CD4-positive, alpha-beta T cell treated with Interleukin-21 for 1 hour (primary cell): ENCODE measurements at places on chromosomes 4 and X.

DNA sequence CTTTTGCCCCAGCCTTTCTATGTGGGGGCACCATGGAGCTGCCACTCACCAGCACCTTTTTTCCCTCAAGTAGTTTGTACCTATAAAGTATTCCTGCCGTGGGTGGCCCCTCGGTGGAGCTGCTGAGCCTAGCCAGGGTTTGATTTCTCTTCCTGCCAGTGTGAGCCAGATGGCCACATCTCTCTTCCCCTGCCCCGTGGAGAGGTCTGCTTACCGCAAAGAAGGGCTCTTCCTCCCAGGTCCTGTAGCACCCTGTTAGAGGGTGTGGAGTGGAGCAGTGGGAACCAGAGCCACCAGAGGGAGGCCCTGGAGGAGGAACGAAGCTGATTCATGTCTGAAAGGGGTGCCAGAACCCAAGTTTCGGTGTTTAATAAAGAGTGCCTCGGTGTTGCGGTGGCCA, 95.4 kb downstream of the PTTG2 start:
- no peak for DNase-seq

- peak; percentile 21 for DNase-seq
These were observed 23.5 kb downstream of the NDP start for GRCh38 chrX:43949669-43950068.

GRCh38 chr4:88315460-88316017, 31.2 kb upstream of the PPM1K start:
- no peak for DNase-seq

GRCh38 chr4:40003986-40004385, 26.3 kb upstream of the PDS5A start:
- DNase-seq = no peak

DNA sequence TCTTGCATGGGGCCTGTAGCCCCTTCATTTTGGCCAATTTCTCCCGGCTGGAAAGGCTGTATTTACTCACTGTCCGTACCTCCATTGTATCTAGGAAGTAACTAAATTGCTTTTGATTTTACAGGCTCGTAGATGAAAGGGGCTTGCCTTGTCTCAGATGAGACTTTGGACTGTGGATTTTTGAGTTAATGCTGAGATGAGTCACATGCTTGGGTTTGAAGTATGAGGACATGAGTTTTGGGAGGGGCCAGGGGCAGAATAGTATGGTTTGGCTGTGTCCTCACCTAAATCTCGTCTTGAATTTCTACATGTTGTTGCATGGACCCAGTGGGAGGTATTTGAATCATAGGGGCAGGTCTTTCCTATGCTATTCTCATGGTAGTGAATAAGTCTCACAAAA, 407.6 kb upstream of the NDST3 start:
- DNase-seq = no peak

DNA sequence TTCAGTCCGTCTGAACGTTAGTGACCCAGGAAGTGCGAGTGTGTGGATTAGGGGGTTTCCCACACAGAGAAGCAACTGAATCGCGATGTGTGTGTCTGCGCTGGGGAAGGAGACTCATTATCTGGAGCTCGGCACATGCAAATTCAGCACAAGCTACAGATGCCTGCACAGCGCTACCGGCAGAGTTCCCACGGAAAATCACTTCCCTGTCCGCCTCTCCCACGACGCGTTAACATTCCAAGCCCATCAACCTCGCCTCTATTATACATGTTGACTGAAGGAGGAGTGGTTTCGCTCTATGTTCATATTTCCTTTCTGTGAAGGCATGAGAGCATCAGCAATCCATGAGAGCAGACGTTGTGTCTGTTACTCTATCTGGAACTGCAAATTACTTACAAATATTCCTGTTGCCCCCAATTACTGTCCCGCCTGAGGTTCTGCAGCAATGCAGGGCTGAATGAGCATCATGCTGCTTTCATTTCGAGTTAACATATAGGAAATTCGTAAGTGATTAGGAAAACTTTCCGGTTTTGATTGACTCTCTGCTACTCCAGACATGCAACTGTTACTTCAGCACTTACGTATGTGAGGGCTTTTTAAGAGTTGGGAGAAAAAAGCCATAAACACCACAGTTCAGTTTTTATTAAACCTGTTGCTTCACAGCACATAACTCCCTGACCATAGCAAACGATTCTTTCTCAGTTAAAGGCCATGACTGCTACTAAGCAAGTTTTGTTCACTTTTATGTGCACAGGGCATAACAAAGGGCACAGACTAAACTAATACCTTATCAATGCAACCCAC, 15.0 kb upstream of the MTNR1A start:
- DNase-seq = no peak

GRCh38 chrX:113966791-113967190, 617.1 kb upstream of the HTR2C start:
- DNase-seq = no peak
